ENCODE measurements at places on chromosomes 12 and 14.

GRCh38 chr14:100327128-100327527 is 4.0 kb downstream of the SLC25A47 start:
- no peak for DNase-seq

- DNase-seq: peak; percentile 64
Observed at GRCh38 chr12:47547077-47547476, 158.8 kb downstream of the RPAP3 start.

- peak; percentile 55 for DNase-seq
Observed at GRCh38 chr12:108484431-108484830, 30.6 kb upstream of the FICD start.

DNA sequence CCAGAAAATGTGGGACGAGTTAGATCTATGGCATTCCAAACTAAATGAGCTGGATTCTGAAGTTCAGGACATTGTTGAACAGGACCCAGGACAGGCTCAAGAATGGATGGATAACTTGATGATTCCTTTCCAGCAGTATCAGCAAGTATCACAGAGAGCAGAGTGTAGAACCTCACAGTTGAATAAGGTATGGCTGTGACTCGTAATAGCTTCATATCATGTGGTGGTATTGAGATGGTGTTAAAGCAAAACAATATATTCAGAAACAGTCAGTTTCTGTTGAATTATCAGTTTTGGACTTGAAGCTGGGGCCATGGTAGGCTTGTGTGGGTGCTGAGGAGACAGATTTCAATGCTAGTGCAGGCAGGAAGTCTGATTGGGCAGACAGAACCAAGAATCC is 213.7 kb downstream of the ESR2 start:
- DNase-seq: no peak

- no peak for DNase-seq
Observed at GRCh38 chr12:6959058-6959804, 8.1 kb downstream of the PTPN6 start.

GRCh38 chr12:120470150-120470784 is 719 bp upstream of the SRSF9 start:
- DNase-seq: no peak

GRCh38 chr14:84409435-84409834 is 1120.5 kb upstream of the FLRT2 start:
- DNase-seq: no peak

DNA sequence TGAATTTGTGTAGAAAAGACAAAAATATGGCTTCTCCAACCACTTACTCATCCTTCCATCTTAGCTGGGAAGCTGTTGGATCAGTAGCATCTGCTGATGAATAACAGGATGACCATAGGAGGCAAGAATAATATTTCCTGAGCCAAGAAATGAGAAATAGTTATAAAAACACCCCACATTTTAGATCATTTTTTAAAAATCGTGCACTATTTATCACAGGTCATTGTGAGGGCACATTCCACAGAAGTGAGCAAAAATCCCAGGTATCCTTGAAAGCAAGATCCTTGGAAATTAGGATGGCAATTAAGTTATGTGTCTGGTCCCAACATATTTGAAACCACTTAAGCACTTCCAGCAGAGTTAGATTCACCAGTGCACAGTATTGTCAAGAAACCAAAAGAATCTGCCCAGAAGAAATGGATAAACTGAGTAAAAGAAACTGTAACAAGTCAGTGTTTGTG is 8.4 kb downstream of the FAR2 start:
- DNase-seq: peak; percentile 48

DNA sequence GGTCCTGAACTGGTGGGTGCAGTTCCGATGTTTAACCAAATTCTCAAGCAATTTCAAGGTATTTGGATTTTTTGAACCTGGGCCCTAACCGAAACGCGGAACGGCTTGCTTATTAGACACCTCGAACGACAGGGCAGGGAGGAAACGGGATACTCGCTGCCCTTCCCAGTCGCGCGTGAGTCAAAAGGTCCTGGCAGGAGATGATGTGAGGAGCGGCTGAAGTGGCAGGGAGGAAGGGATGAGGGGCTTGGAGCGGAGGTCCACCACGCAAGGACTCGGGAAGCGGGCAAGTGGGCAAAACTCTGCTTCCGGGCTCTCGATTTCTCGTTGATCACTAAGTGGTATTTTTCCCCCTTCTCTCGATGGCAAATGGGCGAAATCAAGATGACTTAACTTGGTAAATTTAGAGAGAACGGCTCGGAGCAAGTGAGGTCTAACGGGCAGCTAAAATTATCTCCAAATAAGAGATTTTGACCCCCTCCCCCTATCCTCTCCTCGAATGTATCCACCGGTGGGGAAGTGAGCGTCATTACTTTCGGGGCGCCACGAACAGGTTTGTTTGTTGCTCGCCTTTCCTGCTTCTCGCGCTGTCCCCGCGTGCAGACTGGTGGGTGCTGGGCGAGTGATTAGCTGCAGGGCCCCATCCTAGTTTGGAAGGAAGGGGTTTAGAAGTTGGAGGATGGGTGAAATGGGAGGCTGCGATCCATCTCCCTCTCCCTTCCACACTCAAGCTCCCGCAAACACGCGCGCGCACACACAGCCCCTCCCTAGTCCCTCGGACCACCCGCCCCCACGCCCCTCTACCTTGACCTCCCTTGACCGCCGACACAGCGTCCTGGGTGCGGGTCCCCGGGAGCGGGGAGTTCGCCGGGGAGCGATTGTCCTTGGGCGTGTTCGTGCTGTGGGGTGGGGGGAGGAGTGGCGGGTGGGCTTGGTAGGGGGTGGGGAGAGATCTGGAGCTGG is 986 bp upstream of the NTF3 start:
- DNase-seq: peak; percentile 57

DNA sequence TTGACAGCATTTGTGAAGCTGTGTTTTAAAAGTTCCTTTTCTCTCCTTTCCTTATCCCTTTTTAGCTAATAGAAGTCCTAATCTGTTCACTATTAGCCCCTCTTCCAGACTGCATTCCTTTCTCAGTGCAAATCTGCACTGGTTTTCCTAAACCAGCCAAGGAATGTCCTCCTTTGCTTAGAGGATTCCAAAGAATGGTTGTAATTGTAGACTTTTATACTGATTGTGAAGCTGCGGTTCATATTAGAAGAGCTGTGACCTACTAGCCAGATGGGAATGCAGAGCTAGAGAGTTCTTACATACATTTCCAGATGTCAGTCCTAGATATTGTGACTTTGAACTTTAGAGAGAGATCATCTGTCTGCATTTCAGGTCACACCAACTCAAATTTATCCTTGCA is 79.8 kb downstream of the MYRFL start:
- DNase-seq: no peak

DNA sequence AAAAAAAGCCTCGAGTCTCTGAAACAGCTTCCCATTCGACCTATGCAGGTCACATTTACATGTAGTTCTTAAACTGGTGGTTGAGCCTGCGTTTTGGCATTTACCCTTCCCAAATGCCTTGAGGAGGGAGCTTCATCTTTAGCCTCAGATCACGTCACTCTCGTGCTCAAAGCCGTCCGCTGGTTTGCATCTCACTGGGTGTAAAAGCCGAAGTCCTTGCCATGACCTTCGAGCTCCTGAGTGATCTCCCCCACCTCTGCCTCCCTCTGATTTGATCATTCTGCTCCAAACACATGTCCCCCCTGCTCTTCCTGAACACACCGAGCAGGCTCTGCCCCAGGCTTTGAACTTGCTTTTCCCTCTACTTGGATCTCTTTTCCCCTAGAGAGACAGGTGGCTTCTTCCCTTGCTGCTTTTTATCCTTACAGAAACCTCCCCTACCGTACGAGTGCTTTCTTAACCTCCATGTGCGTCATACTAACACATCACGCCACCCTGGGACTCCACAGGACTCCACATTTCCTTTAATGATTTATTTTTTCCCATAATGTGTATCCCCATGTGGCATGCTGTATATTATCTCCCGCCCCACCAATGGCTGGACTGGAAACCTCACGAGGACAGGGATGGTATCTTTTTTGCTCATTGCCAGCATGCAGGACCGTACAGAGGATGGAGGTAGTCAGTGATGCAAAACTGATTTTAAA is 610.7 kb downstream of the VRK1 start:
- DNase-seq: peak; percentile 40

GRCh38 chr12:89087876-89088275 is 264.4 kb downstream of the DUSP6 start:
- DNase-seq: no peak

DNA sequence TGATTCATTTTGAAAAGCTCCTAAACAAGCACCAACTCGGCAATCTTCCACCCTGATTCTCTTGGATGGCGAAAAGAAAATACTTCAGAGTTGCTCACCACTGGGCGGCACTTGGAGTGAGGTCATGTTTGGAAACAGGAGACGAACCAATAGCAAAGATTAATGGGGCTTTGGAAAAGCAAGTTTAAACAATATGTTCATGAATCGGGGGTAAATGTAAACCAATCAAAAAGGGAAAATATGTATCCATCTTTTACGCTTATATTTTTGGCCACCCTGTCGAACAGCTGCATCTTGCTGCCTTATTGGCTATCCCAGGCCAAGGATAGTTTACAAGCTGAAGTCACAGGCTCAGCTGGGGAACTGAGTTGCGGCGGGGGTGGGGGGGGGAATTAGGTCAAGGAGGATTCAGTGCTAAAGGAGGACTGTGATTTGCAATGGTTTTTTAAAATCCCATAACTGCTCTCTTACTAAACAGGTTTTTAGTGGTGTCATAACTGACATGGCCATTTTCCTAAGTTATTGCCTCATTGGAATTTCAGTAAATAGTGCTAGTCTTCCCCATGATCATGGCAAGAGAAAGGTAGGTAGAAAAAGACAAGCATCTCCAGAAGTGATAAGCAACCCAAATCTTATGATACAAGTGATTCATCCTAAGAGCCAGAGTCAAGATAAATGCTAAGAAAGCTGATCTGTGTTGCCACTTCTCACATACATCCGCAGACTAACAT is 210.6 kb downstream of the PHLDA1 start:
- peak; percentile 91 for DNase-seq

DNA sequence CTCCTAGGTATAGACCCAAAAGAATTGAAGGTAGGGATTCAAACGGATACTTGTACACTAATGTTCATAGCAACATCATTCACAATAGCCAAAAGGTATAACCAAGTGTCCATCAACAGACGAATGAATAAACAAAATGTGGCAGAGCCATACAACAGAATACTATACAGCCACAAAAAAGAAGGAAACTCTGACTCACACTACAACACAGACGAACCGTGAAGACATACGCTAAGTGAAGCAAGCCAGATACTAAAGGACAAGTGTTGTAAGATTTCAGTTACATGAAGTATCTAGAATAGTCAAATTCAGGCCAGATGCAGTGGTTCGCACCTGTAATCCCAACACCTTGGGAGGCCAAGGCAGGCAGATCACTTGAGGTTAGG is 19.1 kb downstream of the CAMKK2 start:
- no peak for DNase-seq

DNA sequence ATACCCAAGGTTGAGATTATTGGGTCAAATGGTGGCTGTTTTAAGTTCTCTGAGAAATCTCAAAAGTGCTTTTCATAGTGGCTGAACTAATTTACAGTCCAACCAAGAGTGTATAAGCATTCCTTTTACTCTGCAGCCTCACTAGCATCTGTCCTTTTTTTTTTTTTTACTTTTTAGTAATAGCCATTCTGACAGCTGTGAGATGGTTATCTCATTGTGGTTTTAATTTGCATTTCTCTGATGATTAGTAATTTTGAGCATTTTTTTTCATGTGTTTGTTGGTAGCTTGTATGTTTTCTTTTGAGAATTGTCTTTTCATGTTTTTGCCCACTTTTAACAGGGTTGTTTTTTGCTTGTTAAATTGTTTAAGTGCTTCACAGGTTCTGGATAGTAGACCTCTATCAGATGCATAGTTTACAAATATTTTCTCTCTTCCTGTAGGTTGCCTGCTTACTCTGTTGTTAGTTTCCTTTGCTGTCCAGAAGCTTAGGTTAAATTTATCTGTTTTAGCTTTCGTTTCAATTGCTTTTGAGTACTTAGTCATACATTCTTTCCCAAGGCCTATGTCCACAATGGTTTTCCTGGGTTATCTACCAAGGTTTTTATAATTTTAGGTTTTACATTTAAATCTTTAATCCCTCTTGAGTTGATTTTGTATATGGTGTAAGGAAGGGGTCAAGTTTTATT is 881.3 kb upstream of the SEL1L start:
- no peak for DNase-seq

DNA sequence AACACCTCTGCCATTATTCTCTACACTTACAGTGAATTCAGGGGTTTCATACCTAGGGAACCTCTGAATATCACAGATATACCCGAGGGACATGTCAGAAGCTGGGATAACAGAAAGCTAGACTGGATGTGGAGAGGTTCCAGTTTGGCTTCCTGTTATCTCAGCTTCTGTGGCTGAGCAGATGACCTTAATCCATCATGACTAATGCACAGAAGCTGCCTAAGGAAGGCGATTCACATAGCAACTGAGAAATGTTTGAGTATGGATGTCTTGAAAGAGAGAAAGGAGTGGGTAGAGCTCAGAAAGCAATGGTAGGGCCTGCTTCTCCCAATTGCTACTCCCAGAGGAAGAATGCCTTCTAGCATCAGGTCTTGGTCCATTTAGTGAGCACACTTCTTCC is 187.6 kb downstream of the RMST start:
- DNase-seq: peak; percentile 52

DNA sequence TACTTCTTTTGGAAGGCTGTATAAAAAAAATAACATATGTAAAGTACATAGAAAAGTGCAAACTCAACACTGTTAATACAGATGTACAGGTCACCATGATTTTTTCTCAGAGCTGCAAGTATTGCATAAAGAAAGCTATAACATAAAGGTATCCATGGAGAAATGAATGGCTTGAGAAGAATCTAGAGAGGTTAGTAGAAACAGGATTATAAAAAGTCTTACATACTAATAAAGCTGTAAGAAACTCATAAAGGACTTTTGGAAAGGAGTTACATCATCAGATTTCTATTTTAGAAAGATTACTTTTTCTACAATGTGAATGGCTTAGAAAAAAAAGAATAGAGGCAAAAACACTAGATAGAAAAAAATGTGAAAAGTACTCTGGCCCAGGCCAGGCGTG is 46.4 kb downstream of the R3HDM2 start:
- DNase-seq: no peak

DNA sequence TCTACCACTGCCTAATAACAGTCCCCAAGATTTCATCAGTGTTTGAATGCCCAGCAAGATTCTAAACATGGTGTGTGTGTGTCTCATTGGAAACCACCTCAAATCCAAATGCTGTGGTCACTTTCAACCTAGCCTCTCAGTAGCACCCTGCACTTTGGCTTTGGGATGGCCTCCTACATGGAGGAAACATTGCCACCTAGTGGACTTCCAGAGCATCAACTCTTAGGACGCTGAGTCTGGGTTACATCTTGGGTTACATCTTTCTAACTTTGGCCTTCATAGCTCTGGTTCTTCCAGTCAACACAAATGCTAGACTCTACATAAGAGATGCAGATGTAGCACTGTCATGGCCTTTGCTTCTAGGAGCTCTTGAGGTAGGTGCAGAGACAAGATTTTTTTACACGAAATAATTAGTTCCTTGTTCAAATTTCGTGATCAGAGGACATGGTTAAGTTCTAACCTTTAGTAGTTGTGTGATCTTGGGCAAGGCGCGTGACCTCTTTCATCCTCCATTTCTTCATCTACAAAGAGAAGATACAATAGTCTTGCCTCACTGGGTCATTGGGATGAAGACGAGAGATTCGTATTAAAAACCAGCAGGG is 113.5 kb upstream of the VASH1 start:
- DNase-seq: peak; percentile 66
